Right forelimb (tissue), 1 donor: ENCODE measurements at places on chromosomes 16 and 17.
A peak's percentile ranks its signal among the peaks of the same experiment; 100 is the strongest.

- peak; percentile 20 for DNase-seq
These were observed 9.3 kb upstream of the ADGRG1 start for GRCh38 chr16:57619133-57619605.

DNA sequence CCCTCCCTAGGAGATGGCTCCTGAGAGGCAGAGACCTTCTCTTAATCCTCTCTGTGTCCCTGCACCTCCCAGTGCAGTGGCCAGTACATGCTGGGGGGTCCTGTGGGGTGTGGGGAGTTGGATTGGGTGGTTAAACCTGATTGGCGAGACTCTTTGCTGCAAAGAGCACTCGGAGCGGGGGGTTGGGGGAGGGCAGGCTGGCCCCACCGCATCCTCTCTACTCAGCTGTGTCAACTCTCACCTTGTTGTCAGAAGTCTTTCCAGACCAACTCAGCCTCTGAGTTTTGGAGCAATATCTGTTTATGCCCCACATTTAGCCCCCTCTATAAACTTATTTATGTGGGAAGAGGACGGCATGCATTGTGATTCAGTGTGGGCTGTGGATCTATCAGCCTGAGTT is 40.0 kb downstream of the SMARCE1 start:
- no peak for DNase-seq

DNA sequence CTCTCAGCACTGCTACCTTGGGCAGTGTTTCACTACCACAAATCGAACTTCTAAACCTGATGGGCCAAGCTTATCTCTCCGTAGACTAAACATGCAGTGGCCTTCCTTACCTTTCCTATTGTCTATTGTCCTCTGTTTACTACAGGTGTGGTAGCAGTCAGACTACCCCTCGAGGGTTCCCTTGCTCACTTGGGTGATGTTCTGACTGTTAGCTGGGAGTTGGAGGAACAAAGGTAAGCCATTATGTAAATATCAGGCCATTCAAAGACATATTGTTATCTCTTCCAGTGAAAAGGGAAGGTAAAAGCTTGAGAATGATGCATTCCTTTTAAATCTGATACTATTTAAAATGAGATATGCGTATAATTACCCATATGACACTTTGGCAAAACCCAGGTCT is 828.3 kb upstream of the EEF2KMT start:
- no peak for DNase-seq

GRCh38 chr17:9370467-9370866 is 205.2 kb downstream of the STX8 start:
- no peak for DNase-seq

- DNase-seq = no peak
These were observed 34.6 kb upstream of the AKTIP start for GRCh38 chr16:53537626-53538025.

GRCh38 chr17:67171560-67171959 is 73.4 kb downstream of the HELZ start:
- DNase-seq = no peak

DNA sequence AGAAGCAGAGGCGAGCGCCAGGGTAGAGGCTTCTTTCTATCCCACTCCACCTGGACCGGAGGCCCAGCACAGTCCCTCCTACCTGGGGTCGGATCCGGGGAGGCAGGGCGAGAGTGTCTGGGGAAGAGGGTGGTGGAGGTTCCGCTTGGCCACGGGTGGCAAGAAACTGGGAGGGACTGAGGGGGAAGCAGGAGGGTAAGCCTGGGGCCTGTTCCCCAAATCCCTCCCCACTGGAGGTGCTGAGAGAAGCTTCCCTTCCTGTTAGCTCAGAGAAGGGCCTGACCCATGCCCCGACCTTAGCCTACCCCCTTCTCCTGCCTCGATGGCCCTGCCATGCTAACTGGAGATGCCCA is 1.8 kb upstream of the TPPP3 start:
- DNase-seq = no peak

- DNase-seq = no peak
These were observed 342.4 kb upstream of the TBX2 start for GRCh38 chr17:61057257-61057656.

- no peak for DNase-seq
These were observed 470.1 kb downstream of the SOX9 start for GRCh38 chr17:72590882-72591281.

- DNase-seq = no peak
These were observed 11.5 kb upstream of the IL34 start for GRCh38 chr16:70634861-70635260.

- DNase-seq = no peak
These were observed 542.7 kb upstream of the PSMD7 start for GRCh38 chr16:73753931-73754330.

DNA sequence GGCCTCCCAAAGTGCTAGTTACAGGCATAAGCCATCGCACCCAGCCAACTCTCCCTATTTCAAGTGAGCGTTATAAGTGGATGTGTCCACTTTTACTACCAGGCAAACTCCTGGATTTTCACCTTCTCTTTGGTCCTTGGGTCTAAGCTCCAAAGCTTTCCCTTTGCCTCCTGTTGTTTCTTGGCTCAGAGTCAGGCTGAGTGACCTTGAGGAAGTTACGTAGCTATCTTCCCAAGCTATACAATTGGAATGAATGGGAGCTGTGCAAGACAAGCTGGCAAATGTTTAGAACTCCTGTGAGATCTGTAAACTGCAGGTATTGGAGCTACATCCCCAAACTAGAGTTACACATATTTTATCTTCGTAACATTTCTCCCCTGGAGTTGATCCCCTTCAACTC is 20.3 kb downstream of the NXPH3 start:
- DNase-seq = no peak

DNA sequence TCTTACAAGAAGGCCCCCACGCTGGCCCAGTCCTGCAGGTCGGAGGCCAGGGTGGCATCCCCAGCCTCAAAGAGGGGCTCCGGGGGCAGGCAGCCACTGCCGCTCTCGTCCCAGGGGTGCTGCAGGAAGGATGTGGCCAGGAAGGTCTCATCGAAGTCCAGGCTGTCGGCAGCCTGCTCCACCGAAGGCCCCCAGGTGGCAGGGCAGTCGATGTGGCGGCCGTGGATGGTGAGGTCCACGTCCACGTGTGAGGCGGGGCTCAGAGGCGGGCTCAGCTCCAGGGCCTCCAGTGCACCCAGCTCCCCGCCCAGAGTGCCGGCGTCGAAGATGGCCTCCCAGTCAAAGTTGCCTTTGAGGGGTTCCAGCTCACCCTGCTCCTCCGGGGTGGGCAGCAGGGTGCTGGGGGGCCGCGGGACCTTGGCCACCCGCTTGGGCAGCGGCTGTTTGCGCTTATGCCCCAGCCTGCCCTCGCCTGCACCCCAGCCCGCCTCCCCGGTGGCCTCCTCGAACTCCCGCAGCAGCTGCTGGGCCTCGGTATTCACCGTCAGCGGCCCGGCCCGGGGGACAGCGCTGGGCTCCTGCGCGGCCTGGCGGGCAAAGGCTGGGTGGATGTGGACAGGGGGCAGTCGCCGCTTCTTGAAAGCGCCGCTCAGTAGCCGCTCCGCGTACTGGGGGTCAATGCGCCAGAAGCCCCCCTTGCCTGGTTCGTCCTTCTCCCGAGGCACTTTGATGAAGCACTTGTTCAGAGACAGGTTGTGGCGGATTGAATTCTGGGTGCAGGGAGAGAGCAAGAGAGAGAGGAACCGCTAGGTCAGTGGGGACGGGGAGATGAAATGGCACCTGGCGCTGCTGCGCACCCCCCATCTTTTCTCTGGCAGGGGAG is 3.5 kb downstream of the FOXJ1 start:
- no peak for DNase-seq
